ENCODE measurements at places on chromosomes 12 and 14.

DNA sequence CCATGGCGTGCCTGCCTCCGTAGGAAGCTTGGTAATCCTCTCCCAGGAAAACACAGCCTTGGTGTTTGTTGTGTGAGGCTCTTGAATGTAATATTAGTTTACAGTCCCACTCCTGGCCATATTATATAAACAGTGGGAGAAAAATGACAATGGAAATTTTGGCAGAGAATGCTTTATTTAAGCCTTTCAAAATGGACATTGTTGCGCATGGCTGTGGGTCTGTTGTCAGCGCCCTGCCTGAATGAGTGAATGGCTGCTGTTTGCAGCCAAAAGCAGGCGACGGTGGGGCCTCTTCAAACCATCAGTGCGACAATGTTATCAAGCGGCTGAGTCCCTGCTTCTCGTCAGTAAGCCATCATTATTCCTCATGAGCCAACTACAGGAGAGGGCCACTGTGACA lies 201.8 kb upstream of the RMST start:
- no peak for DNase-seq

DNA sequence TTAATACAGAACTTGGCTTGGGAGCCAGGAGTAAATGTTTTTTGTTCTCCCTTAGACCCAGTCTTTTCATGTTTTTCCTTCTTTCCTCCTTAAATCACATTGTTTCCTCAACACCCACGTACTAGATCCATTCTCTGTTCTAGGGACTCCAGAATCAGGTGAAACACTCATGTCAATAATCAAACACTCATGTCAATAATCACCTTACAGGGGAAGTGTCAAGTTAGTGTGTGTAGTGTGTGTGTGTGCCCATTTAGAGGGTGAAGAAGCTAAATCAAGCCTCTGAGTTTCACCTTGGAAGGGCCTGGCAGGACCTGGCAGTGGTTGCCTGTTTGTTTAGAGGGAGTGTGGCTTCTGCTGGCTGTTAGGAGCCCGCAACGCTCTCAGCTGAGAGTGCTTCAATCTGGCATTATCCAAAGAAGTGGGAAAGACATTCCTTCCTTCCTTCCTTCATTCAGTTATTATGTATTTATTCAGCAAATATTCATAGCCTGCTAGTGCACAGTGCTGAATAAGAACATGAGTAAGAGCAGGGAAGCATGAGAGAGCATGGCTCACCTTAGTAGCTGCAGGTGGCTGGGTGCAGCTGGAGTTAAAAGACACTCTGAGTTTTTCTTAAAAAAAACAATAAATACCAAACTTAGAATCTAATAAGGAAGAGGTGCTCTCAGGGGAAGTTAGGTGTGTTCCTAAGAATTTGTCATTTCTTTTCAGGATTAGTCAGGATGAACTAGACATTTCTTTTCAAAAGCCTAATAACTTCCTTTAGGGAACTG lies 17.6 kb upstream of the EID3 start:
- no peak for DNase-seq

DNA sequence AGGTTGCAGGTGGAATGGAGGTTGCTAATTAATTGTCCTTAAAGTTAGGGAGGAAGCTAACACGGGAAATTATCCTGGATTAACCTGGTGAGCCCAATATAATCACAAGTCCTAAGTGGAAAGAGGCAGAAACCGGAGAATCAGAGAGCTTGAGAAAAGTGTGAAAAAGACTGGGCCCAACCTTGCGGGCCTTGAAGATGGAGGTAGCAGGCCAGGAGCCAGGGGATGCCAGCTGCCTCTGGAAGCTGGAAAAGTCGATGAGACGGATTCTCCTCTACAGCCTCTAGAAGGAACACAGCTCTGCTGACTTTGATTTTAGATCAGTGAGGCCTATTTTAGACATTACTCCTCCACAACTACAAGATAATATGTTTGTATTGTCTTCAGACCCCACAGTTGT lies 2.1 kb downstream of the SDR9C7 start:
- DNase-seq, result no peak

DNA sequence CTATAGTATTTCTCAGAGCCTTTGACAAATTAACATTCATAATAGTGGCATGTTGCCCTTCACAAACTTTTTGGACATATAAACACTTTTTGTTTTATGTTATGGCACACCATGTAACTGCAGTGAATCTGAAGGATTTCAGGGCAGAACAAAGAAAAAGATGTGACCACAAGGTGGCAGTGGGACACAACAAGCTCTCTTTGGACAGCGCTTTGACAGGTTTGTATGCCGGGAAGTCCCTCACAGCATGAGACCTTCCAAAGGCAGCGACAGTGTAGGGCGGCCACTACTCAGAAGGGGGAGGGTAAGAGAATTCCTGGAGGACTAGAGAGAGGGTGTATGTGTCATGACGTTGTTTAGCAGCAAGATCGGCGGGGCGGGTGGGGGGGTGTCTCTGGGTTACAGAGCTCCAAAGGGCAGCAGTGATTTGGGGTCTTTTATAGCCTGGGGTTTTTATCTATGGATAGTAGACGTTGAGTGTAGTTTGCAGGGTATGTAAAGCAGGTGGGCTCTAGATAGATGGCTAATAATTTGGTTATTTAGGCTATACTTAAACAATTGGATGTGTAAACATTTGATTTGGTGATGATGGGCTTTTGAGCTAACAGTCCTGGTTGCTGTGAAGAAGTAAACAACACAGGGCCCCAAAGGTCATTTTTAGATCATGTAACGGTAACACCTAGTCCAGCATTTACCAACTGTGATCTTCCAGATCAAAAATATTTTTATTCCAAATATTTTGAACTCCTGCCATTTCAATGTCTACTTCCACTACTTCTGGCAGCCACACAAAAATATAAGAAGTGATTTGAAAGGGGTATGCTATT lies 22.9 kb downstream of the ETFBKMT start:
- peak; percentile 36 for DNase-seq

DNA sequence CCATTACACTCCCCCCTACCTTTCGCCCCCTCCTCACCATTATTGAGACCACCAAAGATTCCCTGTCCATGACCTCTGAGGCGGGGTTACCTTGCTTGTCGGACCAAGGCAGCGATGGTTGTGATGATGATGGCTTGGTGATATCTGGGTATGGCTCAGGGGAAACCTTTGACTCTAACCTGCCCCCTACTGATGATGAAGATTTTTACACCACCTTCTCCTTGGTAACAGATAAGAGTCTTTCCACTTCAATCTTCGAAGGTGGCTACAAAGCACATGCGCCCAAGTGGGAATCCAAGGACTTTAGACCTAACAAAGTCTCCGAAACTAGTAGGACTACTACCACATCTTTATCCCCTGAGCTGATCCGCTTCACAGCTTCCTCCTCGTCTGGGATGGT lies 350.2 kb downstream of the DIO2 start:
- DNase-seq, result no peak

GRCh38 chr14:67609642-67610310 lies 9.7 kb upstream of the PIGH start:
- no peak for DNase-seq

GRCh38 chr14:86847140-86847539 lies 1145.8 kb downstream of the GALC start:
- no peak for DNase-seq
